Mesenteric fat pad (tissue), 1 donor: ENCODE measurements at places on chromosomes 7 and 10. TPM values are rescaled to one million over a fixed set of nuclear protein-coding genes. Genes with fewer than 3 reads are reported as not detected.
A peak's percentile ranks its signal among the peaks of the same experiment; 100 is the strongest.

DNA sequence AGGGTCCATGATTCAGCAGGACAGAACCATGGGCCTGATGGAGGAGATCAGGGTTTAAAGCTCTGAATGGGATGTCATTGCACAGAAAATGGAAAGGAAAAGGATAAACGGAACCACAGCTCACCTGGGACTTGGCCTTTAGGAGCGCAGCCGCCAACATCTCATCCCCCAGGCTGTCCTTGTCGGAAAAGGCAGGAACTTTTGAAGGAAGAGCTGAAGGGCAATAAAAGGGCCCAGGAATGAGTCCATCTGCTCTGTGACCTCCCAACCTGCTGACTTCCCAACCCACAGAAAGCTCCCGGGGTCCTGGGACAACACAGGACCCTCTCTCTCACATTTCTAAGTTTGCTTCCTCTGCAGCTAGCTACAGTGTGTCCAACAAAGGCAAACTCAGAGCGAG lies 6.1 kb downstream of the ZNF3 start:
- DNase-seq: no peak

- no peak for DNase-seq
Measured at GRCh38 chr10:102235598-102235920, 5.8 kb downstream of the PITX3 start.

The COL28A1 gene
- total RNA-seq: 0.22 TPM

The HKDC1 gene
- total RNA-seq: 0.10 TPM

DNA sequence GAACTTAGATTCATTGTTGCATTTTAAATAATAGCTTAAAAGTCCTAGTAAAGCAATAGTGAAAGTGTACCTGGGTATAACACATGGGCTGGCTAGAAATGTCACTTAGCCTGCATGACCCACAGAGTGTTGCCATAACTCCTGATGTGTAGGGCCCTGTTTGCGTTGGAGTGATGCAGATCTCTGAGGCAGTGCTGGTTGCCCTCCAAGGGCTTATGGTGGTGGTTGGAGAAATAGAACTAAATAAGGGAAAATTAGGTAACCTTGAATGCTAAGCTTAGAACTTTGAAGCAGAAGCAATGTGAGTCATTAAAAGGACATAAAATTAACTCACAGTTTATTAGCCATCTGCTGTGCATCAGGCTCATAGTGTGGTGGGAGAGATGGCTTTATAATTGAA lies 105.7 kb downstream of the CCNY start:
- DNase-seq: no peak

The SPDYE9 gene
- not detected for total RNA-seq

The PILRA gene
- 14.5 TPM for total RNA-seq

DNA sequence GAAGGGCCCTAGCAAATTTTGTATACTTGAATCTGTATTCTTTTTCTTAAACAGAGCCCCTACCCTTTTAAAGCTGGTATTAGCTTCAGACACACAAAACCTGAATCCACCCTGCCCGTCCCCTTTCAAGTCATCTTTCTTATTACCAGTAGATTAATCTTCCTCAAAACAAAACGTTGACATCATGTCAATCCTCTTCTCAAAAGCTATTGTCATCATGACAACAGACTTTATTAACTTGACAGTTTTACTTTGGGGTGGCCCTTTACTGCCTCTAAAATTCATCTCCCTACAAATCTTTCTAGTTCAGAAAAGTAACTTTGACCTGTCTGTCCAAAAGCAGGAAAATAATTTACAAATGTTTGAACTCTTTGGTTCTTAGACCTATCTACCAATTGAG lies 21.5 kb upstream of the IFRD1 start:
- DNase-seq: no peak

GRCh38 chr10:62924344-62924748 lies 108.2 kb upstream of the EGR2 start:
- DNase-seq: no peak

GRCh38 chr10:95284807-95285206 lies 6.0 kb downstream of the PDLIM1 start:
- DNase-seq: no peak

GRCh38 chr10:125187238-125188194 lies 27.2 kb upstream of the CTBP2 start:
- DNase-seq: peak; percentile 72

DNA sequence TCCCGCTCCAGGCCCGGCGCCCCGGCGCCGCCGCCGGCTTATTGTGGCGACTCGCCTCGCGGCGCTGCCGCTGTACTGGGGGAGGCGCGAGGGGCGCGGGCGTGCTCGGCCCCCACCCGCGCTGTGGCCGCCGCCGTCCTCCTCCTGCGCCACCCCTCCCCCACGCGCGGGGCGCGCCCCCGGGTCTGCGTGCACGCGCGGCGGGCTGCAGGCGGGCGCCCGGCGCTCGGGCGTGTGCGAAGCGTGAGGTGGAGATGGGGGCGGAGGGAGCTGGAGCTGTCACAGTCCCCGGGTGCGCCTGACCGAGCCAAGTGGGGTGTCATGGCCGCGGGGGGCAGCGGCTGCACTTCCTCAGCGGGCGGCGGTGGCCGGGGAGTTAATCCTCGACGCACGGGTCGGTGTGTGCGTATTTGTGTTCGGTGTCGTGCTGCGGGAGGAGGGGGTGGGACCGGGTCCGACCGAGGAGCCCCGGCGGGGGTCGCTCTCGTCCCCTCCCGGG lies 672 bp downstream of the LCOR start:
- peak; percentile 95 for DNase-seq

GRCh38 chr7:91164506-91164905 lies 99.7 kb upstream of the FZD1 start:
- DNase-seq: no peak

The AUTS2 gene
- 28.1 TPM for total RNA-seq

The MBL2 gene
- total RNA-seq: not detected

- no peak for DNase-seq
Measured at GRCh38 chr10:128814782-128815181, 652.3 kb upstream of the MGMT start.

The LIPN gene
- 0.74 TPM for total RNA-seq

DNA sequence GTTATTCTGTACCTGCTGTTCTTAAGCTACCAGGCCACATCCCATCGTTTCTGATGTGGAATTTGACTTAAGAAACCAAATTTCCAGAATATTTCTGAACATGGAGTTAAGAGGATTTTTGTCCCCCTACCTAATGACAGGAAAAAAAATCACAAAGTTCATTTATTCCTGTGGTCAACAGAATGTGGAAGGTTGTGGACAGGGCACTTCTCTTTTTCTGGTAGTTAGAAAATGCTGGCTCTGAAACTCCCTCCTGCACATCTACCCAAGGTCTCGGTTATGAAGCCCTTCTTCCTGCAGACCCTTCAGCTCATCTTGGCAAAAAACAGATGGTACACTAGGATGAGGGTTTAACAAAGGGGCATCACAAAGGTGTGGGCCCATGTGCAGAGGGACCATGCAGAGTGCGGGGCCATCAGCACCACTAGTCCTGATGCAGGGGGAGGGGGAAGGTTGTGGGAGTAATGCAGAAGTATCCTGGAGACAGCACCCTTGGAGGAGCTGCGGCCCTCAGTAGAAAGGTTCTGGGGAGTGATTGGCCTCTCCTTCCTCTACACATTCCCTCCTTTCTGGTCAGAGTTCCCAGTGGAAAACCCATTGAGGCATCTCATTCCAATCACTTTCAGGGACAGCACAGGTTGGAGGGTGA lies 9.8 kb downstream of the ALOX5 start:
- DNase-seq: no peak

DNA sequence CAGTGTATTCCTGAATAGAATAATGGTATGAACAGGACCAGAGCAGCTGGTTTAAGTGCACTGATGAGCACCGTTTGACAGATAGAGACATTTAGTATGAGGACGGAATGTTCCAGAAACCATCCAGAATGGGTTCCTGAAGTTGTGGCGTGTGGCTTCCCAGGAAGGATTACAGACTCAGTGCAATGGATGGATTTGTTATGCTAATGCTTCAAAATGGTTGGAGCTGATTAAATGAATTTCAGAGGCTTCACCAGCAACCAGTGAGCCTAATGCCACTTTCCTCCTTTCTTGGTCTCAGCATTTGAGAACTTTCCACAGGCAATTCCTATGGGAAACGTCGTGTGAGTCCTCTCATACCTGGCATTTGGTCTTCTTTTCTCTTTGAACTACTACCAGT lies 9.9 kb downstream of the GATA3 start:
- DNase-seq: no peak

- no peak for DNase-seq
Measured at GRCh38 chr7:150745086-150745485, 7.9 kb downstream of the GIMAP5 start.

GRCh38 chr10:89547853-89548513 lies 12.6 kb upstream of the SLC16A12 start:
- no peak for DNase-seq

The FKBP6 gene
- total RNA-seq: not detected

GRCh38 chr10:1094112-1095057 lies 38.2 kb downstream of the WDR37 start:
- no peak for DNase-seq

GRCh38 chr10:18689498-18689897 lies 30.3 kb downstream of the ARL5B start:
- DNase-seq: no peak

DNA sequence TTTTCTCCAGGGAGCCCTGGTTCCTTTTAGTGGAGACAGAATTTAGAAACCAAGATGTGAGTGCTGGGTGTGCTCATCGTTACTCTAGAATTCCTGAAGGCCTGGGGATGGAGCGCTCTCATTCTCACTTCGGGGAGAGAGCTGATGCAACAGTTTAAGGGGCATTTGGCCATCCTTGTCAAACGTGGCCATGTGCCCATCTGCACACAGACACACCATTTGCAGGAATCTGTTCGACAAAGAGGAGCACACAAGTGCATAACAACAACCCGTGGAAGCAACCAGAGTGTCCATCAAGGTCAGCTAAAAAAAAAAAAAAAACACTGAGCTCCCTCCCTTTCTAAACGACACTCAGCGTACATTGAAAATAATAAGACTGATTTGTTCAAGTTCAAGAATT lies 23.0 kb upstream of the RET start:
- DNase-seq: peak; percentile 22

- no peak for DNase-seq
Measured at GRCh38 chr10:26310361-26310760, 93.8 kb downstream of the GAD2 start.
